GM23338 (cell line): ENCODE measurements at places on chromosomes 6 and 20. TPM values are rescaled to one million over a fixed set of nuclear protein-coding genes. Genes with fewer than 3 reads are reported as not detected.

GRCh38 chr6:91654357-91654756, 1067.5 kb upstream of the MAP3K7 start:
- peaks cover 23% of the 10 kb centered on the region for H3K4me1 ChIP-seq
- H3K27me3 ChIP-seq = no peaks in the 10 kb centered on the region
- peak overlapping the region; percentile 30 for H3K4me3 ChIP-seq
- no peaks in the 10 kb centered on the region for H3K36me3 ChIP-seq
- H3K27ac ChIP-seq = peak overlapping the region; percentile 45; the same call in 1 of the 2 replicates

DNA sequence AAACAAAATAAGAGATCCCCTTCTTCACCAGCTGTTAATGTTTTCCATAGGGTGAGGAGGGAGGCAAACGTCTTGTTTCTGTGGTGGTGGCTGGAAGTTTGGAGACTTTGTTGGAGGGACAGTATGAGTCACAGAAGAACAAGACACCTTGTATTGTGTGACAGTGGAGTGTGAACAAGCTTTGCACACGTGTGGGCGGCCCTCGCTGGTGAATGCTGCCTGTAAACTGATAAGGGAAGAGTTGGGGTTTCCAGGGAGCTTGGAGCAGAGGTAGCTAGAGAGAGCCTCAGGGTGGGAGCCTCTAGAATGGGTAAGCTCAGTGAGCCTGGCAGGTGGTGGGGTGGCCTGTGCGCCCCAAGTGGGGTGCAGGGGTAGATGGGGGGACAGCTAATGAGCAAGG, 78.3 kb downstream of the ZDHHC14 start:
- no peak for DNase-seq
- H3K4me1 ChIP-seq = peaks cover 33% of the 10 kb centered on the region
- H3K4me3 ChIP-seq = no peak overlapping the region

GRCh38 chr6:37624606-37625574, 72.8 kb downstream of the MDGA1 start:
- H3K4me1 ChIP-seq = 0 out of 2 replicates have a peak, but pooled peaks cover 8% of the 10 kb centered on the region
- no peaks in the 10 kb centered on the region for H3K36me3 ChIP-seq
- peaks cover 3% of the 10 kb centered on the region for H3K27me3 ChIP-seq
- 0 out of 2 replicates have a peak overlapping the region, but pooled peaks have one; percentile 40 for H3K4me3 ChIP-seq
- H3K27ac ChIP-seq = no peak overlapping the region

GRCh38 chr20:44349349-44349748, 6.2 kb upstream of the HNF4A start:
- no peaks in the 10 kb centered on the region for H3K36me3 ChIP-seq
- H3K4me3 ChIP-seq = no peak overlapping the region
- DNase-seq = no peak

DNA sequence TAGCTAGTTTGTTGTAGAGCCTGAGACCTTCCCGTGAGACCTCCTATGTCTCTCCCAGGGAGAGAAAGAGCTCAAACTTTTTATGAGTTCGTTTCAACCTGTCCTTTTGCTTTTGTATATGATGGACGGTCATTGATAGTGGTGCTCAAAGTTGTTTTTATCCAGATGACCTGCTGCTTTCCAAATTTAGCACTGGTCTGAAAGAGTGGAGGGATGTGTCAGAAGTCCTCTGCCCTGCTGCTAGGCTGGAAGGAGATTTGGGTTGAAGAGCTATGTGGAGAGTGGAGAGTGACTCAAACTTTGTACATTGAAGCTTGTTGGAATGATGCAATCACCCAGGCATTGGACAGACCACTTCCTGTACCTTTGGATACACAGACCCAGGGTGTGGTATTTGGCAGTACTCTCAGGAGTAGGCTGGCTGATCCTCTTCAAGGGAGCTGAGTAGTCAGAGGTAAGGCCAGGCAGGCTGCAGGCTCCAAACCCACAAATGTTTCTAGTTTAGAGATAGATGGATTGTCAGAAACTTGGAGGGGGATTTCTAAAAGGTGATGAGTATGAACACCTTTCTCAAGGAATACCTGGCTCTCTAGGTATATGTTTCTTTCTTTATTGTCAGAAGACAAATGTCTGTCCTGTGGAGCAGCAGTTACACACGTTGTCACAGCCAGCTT, 49.4 kb upstream of the RREB1 start:
- no peak overlapping the region for H3K4me3 ChIP-seq
- H3K4me1 ChIP-seq = peaks cover 9% of the 10 kb centered on the region; the same call in 1 of the 2 replicates
- H3K27me3 ChIP-seq = peaks cover 10% of the 10 kb centered on the region
- H3K36me3 ChIP-seq = no peaks in the 10 kb centered on the region

DNA sequence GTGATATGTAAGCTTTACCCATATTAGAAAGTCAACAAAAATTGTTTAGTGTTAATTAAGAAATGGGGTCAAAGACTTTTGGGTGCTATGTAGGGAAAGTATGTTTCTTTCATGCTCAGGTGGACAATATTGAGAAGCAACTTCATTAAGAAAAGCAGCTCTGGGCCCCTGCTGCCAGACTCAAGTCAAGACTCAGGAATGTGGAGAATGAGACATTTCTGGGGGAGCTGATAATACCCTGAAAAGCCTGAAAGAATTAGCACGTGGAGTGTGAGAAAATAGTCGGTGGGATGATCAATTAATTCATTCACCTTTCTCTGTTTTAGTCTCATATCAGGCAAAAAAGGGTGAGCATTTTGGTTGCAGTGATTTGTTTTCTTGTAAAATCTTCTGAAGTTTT, 175.1 kb upstream of the IMPG1 start:
- DNase-seq = peak; percentile 34
- no peaks in the 10 kb centered on the region for H3K27me3 ChIP-seq
- H3K4me1 ChIP-seq = no peaks in the 10 kb centered on the region
- no peak overlapping the region for H3K27ac ChIP-seq

GRCh38 chr6:38346291-38347079, 293.2 kb downstream of the BTBD9 start:
- no peak overlapping the region for H3K27ac ChIP-seq
- H3K4me1 ChIP-seq = 0 out of 2 replicates have a peak, but pooled peaks cover 6% of the 10 kb centered on the region
- H3K36me3 ChIP-seq = no peaks in the 10 kb centered on the region
- DNase-seq = peak; percentile 47
- no peak overlapping the region for H3K4me3 ChIP-seq

DNA sequence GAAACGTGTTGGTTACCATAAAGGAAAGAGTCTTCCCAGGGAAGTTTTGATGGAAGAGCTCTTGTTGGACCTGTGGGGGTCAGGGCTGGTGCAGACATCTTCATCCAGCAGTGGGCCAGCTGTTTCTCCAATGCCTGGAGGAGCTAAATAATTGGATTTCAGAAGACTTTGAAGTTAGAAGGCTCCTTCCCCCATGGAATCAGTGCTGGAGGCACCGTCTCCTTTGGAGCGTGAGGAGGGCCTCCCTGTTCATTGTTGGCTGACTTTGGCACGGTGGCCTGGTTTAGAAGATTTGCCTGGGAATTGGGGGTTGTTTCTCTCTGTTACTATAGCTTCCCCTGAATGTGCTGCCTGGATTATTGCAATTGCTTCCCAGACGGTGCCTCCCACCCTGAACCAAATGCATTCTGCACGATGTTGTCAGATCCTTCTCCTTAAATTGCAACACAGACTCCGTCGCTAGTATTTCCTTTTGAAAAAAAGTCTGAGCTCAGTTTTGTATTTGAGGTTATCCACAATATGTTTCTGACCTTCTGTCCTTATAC, 27.7 kb upstream of the KCNG1 start:
- no peaks in the 10 kb centered on the region for H3K36me3 ChIP-seq
- DNase-seq = no peak
- H3K4me1 ChIP-seq = no peaks in the 10 kb centered on the region
- H3K4me3 ChIP-seq = no peak overlapping the region
- H3K27ac ChIP-seq = no peak overlapping the region
- H3K27me3 ChIP-seq = no peaks in the 10 kb centered on the region

DNA sequence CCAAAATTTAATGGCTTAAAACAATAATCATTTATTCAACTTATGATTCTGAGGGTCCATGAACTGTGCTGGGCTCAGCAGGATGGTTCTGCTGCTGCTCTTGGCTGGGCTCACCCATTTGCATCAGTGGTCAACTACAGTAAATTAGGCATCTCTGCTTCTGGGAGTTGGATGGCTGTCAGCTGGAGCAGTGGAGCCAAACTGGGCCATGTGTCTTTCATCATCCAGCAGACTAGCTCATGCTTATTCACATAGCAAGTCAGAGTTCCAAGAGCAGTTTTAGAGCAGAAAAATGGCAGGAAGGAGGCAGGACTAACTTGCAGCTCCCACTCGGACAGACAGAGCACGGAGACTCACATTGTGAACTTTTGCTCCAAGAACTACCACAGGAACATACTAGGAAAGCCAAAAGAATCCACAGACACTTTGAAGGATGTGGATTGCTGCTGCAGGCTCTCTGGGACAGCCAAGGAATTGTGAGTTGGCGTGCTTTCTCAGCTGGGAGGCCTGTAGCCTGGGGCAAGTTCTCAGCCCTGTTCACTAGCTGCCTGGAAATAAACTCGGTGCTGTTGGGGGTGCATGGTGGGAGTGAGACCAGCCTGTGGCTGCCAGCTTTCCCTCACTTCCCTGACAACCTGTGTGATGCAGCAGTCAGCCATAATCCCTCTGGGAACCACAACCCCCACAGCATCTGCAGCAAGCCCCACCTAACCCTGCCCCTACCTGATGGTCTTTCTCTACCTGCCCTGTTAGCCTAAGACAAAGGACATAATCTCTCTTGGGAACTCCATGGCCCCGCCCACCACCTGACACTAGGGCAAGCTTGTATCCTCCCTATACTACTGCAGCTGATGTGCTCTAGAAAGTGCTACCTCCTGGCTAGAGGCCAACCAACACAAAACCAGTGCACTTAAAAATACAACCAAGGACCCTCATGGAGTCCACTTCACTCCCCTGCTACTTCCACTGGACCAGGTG, 129.0 kb downstream of the JPH2 start:
- H3K27ac ChIP-seq = no peak overlapping the region
- no peaks in the 10 kb centered on the region for H3K4me1 ChIP-seq
- no peak for DNase-seq
- H3K27me3 ChIP-seq = no peaks in the 10 kb centered on the region

The CYP39A1 gene
- 1.8 and 3.5 TPM in 2 replicates for total RNA-seq

The ADISSP gene
- 79.0 and 86.6 TPM in 2 replicates for total RNA-seq

The FOXC1 gene
- total RNA-seq = 0.10 and 0.27 TPM in 2 replicates

The ZC2HC1B gene
- total RNA-seq = not detected in 2 replicates
